ENCODE measurements at places on chromosomes 7 and 10. TPM values are rescaled to one million over a fixed set of nuclear protein-coding genes. Genes with fewer than 3 reads are reported as not detected.

CD36 gene
- total RNA-seq, result 41.0 TPM

GRM8 gene
- total RNA-seq, result not detected

MEIG1 gene
- 0.26 TPM for total RNA-seq

- no peaks in the 10 kb centered on the region for H3K27me3 ChIP-seq
- no peak overlapping the region for H3K4me3 ChIP-seq
- peak; percentile 65 for DNase-seq
- no peaks in the 10 kb centered on the region for H3K4me1 ChIP-seq
- H3K36me3 ChIP-seq, result no peaks in the 10 kb centered on the region
- H3K27ac ChIP-seq, result no peak overlapping the region
Measured at GRCh38 chr10:51667678-51668335, 31.6 kb downstream of the CSTF2T start.

DNA sequence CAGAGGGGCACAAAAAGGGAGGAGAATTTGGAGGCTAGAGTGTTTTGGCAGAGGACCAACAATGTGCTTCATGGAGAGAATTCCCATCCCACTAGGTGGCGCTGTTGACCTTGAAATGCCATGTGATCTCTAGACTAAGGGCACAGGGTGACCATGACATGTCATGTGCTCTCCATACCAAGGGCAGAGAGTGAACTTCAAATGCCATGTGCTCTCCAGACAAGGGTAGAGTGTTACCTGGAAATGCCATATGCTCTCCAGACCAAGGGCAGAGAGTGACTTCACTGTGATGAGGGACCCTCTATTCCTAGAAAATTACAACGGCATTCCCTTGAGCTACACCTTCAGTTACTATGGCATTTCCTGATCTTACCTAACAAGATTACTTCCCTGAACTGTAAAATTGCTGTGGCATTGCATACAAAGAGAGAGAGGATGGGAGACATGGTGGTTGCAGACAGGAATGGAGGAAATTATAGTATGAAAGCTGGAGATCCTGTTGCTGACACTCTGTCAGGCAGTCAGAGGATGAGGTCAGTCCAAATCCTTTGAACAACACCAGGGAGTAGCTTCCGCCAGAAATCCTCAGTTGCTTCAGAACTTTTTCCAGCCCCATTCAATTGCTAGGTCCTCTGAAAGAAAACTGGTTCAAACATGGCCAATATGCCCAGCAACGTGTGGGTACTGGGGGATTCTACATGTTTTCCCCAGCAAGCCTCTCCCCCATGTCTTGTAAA is 60.9 kb upstream of the ACSM6 start:
- no peaks in the 10 kb centered on the region for H3K4me1 ChIP-seq
- H3K4me3 ChIP-seq, result no peak overlapping the region
- H3K27ac ChIP-seq, result no peak overlapping the region
- no peaks in the 10 kb centered on the region for H3K27me3 ChIP-seq
- H3K36me3 ChIP-seq, result no peaks in the 10 kb centered on the region

DNA sequence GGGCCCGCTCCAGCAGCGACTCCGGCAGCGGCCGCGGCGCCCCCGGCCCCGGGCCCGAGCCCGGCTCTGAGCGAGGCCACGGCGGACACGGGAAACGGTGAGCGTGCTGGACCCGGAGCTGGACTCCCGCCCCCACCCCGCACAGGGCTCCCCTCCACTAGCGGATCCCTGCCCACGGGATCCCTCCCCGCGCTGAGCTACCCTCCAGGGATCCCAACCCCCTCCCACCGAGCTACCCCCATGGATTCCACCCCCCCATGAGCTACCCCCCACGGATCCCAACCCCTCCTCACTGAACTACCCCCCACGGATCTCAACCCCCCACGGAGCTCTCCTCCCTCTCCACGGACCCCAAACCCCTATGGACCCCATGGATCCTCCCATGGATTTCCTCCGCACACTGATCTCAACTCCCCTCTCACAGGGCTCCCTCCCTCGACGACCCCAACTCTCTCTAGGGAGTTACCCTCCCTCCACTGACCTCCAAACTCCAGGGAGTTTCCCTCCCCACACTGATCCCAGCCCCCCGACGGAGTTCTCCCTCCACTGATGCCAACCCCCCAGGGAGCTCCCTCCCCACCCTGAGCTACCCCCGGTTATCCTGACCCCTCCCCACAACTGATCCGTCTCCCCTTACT is 20.6 kb upstream of the HSPB1 start:
- no peak for DNase-seq
- no peaks in the 10 kb centered on the region for H3K36me3 ChIP-seq
- H3K27me3 ChIP-seq, result peaks cover 14% of the 10 kb centered on the region
- H3K27ac ChIP-seq, result no peak overlapping the region
- H3K4me3 ChIP-seq, result peak overlapping the region; percentile 4

DNA sequence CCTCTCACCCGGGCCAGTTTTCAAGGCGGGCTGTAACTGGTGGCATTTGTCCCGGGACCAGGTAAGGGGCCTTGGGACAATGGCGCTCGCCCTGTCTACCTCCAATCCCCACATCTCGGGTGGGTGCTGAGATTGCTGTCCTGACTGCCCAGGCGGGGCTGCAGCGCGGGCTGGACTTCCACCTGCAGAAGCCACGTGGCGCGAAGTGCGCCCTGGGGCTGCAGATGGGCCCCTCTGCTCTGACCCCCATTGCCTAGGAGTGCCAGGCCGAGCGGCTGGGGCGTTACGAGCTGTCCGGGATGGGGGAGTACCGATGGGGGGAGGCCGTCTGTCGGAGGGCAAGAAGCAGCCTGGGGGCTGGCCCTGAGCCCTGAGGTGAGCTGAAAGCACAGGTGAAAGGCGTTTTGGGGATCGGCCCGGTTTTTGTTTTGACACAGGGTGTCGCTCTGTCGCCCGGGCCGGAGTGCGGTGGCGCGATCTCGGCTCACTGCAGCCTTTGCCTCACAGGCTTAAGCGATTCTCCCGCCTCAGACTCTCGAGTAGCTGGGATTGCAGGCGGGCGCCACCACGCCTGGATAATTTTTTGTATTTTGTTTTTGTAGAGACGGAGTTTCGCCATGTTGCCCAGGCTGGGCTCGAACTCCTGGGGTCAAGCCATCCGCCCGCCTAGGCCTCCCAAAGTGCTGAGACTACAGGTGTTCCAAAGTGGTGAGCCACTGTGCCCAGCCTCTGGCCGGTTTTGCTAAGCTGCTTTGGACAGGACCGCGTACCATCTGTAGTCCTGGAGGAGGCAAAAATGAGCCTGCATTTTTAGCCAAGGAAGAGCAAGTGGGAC is at the start of gene SFXN2:
Gene SFXN2 (plus strand): TSS at position 16 of the 835 bp plus-strand sequence. CDS start 12,001 bp downstream, outside the sequence.
- H3K4me1 ChIP-seq, result peaks cover 13% of the 10 kb centered on the region
- no peaks in the 10 kb centered on the region for H3K27me3 ChIP-seq
- H3K4me3 ChIP-seq, result peak within 1 kb of the TSS; percentile 87
- no peaks in the 10 kb centered on the region for H3K36me3 ChIP-seq
- no peak for DNase-seq

- no peak overlapping the region for H3K27ac ChIP-seq
- no peaks in the 10 kb centered on the region for H3K4me1 ChIP-seq
- no peaks in the 10 kb centered on the region for H3K36me3 ChIP-seq
- DNase-seq, result no peak
- no peak overlapping the region for H3K4me3 ChIP-seq
Measured at GRCh38 chr10:131652438-131653139, 248.2 kb upstream of the PPP2R2D start.

GRCh38 chr7:16634271-16634738 is 11.2 kb downstream of the ANKMY2 start:
- H3K4me3 ChIP-seq, result no peak overlapping the region
- no peak overlapping the region for H3K27ac ChIP-seq
- peaks cover 5% of the 10 kb centered on the region for H3K4me1 ChIP-seq
- DNase-seq, result peak; percentile 71

GRCh38 chr7:50869108-50869725 is 86.5 kb upstream of the GRB10 start:
- peaks cover 4% of the 10 kb centered on the region for H3K4me1 ChIP-seq
- peak; percentile 81 for DNase-seq
- H3K27me3 ChIP-seq, result no peaks in the 10 kb centered on the region
- no peak overlapping the region for H3K4me3 ChIP-seq
- no peaks in the 10 kb centered on the region for H3K36me3 ChIP-seq

GRCh38 chr10:133359554-133359971 is 1.7 kb upstream of the FUOM start:
- peaks cover 2% of the 10 kb centered on the region for H3K4me1 ChIP-seq
- H3K27ac ChIP-seq, result no peak overlapping the region
- no peak overlapping the region for H3K4me3 ChIP-seq
- no peak for DNase-seq

DNA sequence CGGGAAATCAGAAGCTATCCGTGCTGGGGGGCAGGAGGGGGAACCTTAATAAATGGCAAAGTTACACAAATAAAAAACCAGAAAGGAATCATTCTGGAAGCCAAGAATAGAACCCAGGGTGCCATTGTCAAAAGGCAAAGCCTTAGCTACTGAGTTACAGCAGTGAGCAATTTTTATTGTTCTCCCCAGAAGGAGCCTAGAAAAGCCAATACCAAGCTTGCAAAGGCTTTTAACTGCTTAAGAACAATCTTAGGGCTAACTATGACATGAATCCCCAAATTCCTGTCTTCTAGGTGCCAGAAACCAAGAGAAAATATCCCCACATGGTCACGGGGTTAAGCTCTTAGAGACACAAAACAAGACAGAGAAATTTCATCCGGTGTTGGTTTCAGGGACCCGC is 482.7 kb downstream of the CCSER2 start:
- H3K4me3 ChIP-seq, result no peak overlapping the region
- no peak for DNase-seq
- H3K27me3 ChIP-seq, result no peaks in the 10 kb centered on the region
- H3K36me3 ChIP-seq, result no peaks in the 10 kb centered on the region

DNA sequence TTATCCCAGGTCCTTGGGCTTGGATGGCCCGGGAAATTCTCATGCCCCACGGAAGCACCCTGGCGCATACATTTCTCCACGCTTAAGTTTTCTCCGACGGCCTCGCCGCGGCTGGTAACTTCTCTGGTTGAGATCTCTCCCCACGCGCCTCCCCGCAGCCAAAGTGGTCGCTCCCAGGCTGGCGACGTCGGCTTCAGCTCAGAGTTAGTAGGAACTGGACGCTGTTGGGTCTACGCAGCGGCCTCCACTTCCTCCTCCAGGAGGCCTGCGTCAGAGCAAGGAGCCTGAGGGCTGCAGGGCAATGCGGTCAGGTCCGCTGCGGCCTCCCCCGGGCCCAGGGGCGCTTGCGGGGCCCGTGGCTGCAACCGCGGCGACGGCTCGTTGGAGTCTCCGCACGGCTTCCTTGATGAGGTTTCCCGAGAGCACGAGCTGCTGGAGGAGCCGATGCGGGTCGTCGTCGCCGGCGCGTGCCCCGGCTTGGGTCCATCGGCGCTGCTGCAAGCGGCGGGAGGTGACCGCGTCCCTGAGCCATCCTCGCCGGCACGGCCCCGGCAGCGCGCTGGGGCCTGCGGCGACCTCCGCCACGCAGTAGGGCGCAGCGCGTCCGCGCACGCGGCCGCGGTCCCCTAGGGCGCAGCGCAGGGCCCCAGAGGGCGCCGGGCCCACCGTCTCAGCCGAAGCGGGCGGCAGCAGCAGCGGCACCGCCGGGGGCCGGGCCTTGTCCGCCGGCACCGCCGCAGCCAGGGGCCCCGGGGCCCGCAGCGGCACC is 744 bp downstream of the FRAT2 start:
- DNase-seq, result peak; percentile 49
- peak overlapping the region; percentile 58 for H3K4me3 ChIP-seq
- H3K27ac ChIP-seq, result peak overlapping the region; percentile 98
- peaks cover 2% of the 10 kb centered on the region for H3K4me1 ChIP-seq
